Iris pigment epithelial cell (primary cell): ENCODE measurements at places on chromosomes 3 and 15.

GRCh38 chr3:4688411-4688810 is 195.3 kb downstream of the ITPR1 start:
- DNase-seq: peak; percentile 95

- DNase-seq: no peak
Observed at GRCh38 chr3:134318166-134318565, 56.1 kb downstream of the AMOTL2 start.

DNA sequence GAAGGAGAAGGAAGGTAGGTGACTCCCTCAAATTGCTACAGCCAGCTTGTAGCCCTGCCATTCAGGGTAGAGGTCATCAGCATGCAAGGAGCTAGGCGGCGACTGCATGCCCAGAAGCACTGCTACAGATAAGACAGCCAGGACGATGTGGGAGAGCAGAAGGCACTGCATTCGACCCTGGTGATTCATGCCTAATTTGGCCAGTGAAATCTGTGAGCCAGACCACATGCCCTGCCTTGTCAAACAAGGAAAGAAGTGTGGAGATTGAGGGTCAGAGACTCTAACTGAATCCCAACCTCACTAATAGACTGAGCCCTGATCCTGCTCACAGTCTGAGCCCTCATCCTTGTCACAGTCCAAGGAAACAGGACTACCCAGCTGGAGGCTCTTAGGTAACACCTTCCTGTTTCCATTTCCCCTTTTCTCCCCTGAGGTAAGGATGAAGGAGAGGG is 86.6 kb downstream of the LINGO1 start:
- DNase-seq: peak; percentile 94

GRCh38 chr3:42745776-42746454 is 27.1 kb downstream of the CCDC13 start:
- DNase-seq: no peak

- DNase-seq: no peak
Observed at GRCh38 chr15:101464999-101465669, 24.4 kb downstream of the PCSK6 start.

- no peak for DNase-seq
Observed at GRCh38 chr3:161745741-161746140, 249.1 kb downstream of the OTOL1 start.

- DNase-seq: peak; percentile 42
Observed at GRCh38 chr15:67066041-67066958, 898 bp downstream of the SMAD3 start.

GRCh38 chr15:73355612-73356265 is 13.0 kb downstream of the HCN4 start:
- DNase-seq: no peak

DNA sequence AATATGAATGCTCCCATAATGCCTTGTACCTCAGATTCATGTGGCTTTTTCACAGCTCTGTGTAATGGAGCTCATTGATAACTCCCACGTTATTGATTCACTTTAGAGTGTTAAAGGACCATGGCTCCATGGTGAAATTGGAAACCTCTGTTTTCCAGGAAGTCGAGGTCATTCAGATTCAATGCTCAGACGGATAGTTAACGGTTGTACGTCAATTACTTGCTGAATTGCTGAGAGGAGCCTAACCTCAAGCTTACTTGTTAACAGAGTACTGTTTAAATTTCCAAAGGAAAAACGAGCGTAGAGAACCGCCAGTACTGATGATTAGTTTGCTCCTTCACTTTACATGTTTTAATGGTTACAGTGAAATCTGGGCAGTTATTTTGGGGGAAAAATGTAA is 11.1 kb downstream of the ABHD17C start:
- no peak for DNase-seq

DNA sequence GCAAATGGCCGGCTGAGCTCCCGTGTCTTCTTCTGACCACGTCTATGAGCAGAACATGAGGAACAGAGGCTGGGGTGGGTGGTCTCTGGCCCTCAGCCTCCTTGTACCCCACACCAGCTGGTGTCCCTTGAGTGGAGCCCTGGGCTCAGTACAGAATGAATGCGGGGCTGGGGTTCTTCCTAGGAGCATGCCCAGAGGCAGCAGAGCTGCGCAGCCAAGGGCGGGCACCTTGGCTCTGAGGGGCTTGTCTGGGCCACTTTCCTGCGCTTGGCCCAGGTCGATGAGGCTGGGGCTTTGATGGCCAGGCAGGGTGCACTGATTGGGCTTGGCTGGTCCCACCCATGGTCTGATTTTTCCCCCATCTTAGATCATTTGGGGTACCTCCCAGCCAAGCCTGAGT is 6.4 kb downstream of the SCN5A start:
- no peak for DNase-seq

- DNase-seq: no peak
Observed at GRCh38 chr3:140442621-140443020, 235.2 kb upstream of the TRIM42 start.

DNA sequence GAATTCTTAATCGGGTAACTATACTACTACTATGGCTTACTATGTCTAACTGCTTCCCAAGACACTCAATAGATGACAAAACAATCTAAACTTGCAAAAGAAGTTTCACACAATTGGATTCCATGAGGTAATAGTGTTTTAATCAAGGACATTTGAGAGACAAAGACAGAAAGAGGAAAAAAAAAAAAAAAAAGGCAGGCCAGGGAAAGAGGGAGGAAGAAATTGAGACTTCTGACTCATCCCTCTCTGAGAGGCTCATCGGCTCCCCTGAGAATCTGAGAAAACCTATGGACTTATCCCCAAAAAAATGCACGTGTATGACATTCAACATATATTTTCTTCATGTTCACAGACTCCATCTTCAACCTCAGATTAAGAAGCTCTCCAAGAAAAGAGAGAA is 61.0 kb downstream of the SCAPER start:
- DNase-seq: peak; percentile 31

GRCh38 chr3:114274929-114275328 is 18.9 kb upstream of the TIGIT start:
- DNase-seq: peak; percentile 29

DNA sequence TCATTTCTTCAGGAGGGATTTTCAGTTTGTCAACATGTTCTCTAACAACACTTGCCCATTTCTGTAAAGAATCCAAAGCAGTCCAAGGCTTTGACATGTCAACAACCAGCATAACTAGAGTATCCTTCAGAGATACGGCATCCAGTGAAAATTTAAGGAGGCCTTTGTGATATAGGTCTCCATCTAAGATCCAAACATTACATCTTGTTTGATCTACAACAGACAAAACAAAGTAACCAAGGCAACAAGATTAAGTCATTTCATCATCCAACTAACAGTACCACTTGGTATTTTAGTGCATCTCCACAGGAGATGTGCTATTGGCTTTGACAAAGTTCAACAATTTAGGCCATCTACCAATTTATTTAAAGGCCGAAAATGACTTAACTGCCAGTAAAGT is 25.8 kb downstream of the DYNC1LI1 start:
- no peak for DNase-seq

- DNase-seq: peak; percentile 38
Observed at GRCh38 chr3:48301800-48302166, 31.7 kb downstream of the SPINK8 start.

- no peak for DNase-seq
Observed at GRCh38 chr3:28951772-28952556, 328.9 kb upstream of the RBMS3 start.

DNA sequence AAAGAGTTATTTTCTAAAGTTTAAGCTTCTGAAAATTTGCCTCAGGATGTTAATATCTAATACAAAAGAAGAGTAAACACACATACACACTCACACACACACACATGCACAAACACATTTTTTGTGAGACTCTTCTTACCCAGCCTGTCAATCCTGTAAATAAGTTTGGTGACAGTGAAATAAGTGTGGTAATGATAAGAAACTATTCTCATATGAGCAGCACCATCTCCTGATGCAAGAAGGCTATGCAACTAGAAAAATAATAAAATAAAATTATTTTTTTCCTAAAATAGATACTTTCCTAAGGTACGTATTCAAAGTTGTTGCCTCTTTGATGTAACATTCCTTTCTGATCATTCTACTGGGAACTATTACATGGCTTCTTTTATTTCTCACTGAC is 155.1 kb downstream of the MECOM start:
- DNase-seq: no peak

- peak; percentile 56 for DNase-seq
Observed at GRCh38 chr3:69914395-69914794, 85.1 kb upstream of the SAMMSON start.

DNA sequence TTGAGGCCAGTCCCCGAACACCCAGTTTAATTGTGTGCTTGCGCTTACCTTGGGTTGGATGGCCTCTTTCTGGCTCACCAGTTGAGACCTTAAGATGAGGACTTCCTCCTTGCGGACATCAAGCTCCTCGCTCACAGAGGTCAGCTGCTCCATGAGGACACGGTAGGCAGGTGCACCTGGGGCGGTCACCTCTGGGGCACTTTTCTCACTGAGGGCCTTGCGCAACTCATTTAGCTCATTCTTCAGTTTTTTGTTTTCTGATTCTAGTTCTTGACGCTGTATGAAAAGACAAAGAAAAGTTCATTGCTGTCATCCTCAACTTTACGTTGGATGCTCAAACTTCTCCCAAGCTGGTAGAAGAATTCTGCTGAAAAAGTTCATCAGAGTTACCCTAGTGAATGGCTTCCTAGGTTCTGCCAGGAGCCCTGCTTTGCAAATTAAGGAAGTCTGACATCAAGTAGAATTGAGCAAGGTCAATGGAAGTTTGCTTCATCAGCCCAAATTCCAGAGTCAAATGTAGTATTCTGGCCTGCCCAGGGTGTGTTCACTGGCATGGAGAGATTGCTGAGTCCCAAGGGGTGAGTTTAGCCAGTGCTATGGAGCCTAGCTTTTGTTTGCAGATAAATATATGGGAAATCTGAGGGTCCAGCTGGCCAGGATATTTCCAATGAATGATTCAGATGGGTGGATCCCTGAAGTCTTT is 55.8 kb upstream of the MYO5C start:
- no peak for DNase-seq

GRCh38 chr3:46068501-46068900 is 41.2 kb upstream of the XCR1 start:
- DNase-seq: no peak

GRCh38 chr3:5972586-5972985 is 785.1 kb downstream of the EDEM1 start:
- no peak for DNase-seq

GRCh38 chr3:110077093-110077492 is 739.7 kb upstream of the DPPA4 start:
- DNase-seq: no peak

DNA sequence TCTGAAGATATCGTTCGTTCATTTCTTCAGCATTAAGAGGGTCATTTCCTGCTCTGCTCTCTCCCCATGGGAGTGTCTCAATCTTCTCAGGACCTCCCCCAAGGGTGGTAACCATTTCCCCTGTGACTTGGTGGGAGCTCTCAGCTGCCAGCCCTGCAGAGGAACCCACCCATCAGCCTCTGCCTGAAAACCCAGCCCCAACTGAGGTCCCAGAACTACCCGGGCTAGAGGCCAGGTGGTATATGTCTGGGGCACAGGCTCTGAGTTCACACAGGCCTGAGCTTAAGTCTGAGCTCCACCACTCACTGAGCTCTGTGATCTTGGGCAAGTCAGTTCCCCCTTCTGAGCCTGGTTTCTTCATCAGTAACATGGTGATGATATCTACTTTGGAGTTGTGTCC is 10.0 kb upstream of the ATP2B2 start:
- no peak for DNase-seq

DNA sequence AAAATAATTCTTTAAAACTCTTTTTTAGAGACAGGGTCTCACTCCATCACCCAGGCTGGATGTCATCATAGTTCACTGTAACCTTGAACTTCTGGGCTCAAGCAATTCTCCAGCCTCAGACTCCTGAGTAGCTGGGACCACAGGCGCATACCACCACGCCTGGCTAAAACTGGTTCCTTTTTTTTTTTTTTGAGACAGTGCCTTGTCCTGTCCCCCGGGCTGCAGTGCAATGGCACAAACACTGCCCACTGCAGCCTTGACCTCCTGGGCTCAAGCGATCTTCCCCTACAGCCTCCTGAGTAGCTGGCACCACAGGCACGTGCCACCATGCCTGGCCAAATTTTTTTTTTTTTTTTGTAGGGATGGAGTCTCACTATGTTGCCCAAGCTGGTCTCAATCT is 23.7 kb upstream of the FURIN start:
- no peak for DNase-seq

GRCh38 chr3:8607234-8608040 is 37.2 kb downstream of the SSUH2 start:
- peak; percentile 81 for DNase-seq

DNA sequence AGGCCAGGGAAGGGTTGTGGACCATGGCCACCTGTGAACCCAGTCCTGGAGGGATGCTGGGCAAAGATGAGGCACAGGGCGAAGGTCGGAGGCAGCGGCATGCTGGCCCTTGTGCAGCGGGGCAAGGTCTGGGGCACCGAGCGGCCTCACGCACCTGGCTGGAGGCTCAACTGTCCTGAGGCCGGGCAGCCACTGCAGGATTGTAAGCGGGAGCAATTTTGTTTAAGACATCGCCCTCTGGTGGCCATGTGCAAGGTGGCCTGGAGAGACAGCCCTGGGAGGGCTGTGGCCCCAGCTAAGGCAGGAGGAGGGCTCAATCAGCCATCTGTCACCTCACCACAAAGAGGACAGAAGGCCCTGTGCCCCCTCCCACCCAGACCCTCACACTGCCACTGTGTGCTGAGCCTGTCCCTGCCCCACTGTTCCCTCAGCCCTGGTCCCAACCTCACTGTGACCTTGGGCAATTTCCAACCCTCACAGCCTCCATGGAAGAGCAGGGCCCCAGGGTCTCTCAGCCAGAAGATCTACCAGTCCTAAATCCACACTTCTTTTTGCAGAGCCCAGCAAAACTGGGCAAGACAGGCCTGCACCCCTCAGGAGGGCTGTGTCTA is 46.2 kb downstream of the TPRA1 start:
- DNase-seq: peak; percentile 55

GRCh38 chr3:124682263-124682662 is 48.0 kb upstream of the UMPS start:
- no peak for DNase-seq

GRCh38 chr15:85305050-85305449 is 75.4 kb upstream of the AKAP13 start:
- no peak for DNase-seq

DNA sequence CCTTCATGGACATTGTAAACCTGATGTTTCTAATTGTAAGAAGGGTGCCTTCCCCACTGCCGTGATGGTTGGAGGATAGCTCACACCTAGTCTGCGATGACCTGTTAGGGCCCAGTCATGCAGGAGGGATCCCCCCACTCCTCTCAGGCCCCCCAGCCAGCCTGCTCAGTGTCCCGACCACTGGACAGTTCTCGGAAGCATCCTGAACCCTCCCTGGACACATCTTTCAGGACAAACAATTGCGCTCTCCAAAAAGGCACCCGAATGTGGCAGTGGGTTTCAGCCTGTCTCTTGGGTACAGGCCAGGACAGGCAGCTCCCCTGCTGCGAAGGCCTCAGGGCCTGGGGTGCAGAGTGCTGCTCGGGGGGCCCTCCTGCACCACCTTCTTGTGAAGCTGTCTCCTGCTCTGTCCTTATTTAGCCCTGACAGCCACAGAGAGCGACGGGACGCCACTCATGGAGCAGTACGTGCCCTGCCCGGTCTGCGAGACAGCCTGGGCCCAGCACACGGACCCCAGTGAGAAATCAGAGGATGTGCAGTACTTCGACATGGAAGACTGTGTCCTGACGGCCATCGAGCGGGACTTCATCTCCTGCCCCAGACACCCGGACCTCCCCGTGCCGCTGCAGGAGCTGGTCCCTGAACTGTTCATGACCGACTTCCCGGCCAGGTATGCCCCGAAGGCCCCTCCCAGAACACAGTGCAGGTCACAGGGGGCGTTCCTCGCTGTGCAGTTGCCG is 132.3 kb downstream of the LRRK1 start:
- DNase-seq: no peak
